Suppressor macrophage treated with lipopolysaccharide for 1 hour (primary cell): ENCODE measurements at places on chromosomes 7 and 10.

DNA sequence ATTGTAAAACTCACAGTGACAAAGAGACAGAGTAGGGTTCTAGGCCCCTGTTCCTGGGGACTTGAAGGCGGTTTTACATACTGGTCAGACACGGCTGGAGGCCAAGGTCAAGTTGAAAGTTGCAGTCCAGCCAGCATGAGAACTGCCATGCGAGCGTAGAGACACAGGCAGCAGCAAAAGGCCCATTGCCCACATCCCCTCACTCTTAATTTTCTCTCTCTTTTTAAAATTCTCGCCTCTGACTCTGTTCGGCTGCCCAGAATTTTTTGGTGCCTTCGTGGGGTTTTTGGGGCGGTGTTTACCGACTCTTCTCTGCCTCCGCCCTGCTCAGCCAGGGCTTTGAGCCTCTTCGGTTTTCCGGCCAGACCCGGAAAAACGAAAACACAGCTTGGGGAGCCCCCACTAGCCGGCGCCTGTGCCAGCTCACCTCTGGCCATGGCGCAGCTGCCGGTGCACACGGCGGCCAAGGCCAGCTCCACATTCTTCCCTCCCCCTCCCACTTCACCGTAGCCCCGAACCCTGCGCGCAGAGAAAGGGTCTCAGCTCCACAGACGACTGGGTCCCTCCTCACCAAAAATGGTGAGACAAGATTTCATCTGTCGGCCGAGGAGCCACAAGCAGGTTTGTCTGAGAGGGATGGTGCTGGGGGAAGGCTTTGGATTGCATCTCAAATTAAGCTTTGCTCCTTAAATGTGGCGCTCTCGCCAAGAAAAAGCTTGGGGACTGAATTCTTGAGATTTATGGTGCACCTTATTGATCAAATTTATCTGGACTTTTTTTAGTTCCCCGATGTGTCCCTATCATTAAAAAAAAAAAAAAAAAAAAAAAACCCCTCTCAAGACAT lies 2.3 kb upstream of the HOXA13 start:
- DNase-seq = no peak

DNA sequence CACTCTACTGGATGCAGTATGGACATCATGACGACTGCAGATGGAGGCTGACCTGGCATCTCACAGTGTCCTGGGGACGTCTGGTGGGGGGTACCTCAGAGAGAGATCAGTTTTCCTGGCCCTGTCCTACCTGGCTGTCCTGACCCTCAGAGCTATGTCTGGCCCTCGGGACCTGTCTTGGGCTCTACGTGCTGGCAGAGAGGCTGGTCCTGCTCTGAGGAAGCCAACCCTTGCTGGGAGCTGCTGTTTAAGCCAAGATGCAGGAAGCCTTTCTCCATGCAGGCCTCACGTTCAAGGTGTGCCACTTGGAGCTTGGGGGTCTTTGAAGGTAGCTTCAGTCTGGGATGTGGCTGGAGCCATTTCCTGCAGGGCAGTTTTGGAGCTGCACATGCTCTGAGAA lies 42.1 kb upstream of the CXCL12 start:
- DNase-seq = no peak

GRCh38 chr10:48519481-48520183 lies 85.2 kb downstream of the ARHGAP22 start:
- no peak for DNase-seq

DNA sequence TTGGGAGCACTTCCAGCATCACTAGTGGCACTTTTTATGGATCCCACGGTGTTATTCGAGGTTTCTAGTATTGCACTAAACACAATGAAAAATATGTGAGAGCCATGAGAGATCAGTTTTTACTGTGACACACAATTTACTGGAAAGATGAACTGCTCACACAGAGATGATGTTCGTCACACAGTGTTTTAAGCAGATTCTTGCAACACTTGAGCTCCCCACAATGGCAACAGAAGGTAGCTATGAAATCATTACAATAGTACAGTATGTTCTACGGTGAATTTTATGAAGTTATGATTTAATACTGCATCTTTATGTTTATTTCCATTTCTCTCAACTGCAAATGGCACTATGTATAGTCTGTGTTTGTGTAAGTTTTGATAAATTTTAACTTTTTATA lies 27.4 kb upstream of the ENTPD1 start:
- DNase-seq = peak; percentile 15

GRCh38 chr7:15916681-15917380 lies 230.3 kb upstream of the MEOX2 start:
- no peak for DNase-seq

- DNase-seq = peak; percentile 96
Measured at GRCh38 chr7:901388-902154, 25.2 kb downstream of the GET4 start.

DNA sequence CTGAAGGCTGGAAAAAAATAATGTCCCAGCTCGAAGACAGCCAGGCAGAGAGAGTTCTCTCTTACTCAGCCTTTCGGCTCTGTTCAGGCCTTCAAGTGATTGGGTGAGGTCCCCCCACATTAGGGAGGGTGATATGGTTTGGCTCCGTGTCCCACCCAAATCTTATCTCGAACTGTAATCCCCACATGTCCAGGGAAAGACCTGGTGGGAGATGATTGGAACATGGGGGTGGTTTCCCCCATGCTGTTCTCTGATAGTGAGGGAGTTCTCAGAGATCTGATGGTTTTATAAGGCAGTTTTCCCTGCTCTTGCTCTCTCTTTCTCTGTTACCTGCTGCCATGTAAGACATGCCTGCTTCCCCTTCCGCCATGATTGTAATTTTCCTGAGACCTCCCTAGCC lies 36.6 kb upstream of the LEP start:
- no peak for DNase-seq

DNA sequence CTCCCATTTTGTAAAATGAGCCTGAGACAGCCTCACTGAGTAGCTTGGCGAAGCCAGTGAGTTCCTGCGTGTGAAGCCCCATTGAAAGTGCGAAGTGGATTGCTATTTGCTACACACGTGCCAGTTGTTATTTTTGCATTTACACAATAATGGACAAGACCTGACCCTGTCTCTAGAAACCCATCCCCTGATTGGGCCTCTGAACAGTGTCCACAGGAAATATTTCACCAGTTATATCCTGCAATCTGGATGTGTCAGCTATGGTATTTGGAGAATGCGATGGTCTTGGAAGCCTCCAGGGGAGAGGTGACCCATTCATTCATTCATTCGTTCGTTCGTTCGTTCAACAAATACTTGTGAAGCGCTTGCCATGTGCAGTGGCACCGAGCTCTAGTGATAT lies 37.1 kb downstream of the COL13A1 start:
- no peak for DNase-seq

DNA sequence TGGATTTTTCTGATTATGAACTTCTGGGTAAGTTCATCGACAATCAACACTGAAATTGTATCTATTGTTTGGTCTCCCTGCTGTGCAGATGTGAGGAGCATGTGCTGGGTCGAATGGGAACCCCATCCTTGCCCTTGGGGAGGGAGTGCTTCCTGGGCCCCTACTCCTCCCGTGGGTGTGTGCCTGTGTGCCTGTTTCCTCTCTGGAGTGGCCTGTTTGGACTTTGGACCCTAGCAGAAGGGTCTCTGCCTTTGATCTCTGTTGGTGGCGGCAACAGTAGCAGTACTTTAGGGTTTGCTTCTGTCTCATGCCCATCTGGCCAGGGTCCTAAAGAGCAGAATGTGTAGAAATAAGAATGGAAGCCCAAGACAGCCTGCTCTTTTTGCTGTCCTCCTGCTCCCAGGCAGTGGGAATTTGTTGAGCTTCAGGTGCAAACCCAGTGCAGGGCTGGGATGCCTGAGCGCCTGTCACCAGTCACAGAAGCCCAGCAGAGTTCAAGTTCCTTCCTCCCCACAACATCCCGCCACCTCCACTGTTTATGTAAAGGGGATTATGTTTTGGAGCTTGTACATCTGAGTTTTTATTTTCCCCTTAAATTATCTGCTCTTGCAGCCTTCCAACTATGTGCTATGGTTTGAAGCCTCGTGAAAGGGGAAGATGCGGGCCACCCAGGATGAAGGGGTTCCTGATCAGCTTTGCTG lies 1.5 kb upstream of the TACR2 start:
- DNase-seq = no peak

DNA sequence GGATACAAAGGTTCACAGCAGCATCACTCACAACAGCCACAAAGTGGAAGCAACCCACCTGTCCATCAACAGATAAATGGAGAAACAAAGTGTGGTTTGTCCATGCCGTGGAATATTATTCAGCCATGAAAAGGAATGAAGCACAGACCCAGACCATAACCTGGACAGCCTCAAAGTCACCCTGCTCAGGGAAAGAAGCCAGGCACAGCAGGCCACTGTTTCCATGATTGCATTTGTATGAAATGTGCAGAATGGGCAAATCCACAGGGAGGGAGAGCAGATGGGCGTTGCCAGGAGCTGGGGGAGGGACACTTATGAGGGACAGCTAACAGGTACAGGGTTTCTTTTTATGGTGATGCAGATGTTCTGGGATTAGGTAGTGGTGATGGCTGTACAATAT lies 30.3 kb downstream of the FOXL3 start:
- no peak for DNase-seq

DNA sequence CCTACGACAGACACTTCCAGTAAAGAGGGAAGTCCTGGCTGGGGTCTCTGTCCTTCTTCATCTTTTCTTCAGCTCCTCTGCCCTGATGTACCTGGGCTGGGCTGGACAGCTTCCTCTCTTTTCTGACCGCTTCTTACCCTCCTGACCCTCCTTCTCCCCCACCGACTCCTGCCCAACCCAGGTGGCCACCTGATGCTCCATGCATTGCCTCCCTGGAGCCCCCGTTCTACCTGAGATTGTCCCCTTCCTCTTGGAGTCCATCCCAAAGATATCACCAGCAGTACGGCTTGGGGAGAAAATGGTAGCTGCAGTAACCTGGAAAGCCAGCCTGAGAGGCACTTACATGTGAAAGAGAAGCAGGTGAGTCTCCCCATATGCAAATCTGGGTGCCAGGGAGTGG lies 566.3 kb downstream of the TCERG1L start:
- no peak for DNase-seq

DNA sequence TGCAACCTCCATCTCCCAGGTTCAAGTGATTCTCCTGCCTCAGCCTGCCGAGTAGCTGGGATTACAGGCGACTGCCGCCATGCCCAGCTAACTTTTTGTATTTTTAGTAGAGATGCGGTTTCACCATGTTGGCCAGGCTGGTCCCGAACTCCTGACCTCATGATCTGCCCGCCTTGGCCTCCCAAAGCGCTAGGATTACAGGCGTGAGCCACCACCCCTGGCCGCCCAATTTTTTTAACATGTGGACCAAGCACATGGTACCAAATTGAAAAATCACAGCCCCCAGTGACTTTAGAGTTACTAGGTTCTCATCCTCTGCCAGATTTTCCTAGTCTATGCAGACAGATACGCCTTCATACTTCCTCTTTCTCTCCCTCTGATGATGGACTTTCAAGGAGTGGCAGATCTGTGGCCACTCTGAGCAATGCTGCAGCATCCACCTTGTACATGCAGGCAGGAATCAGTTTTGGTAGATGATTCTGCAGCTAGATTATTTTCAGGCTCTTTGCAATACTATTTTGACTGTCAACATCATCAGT lies 34.0 kb upstream of the EZH2 start:
- DNase-seq = no peak

GRCh38 chr7:123484199-123484598 lies 50.2 kb downstream of the IQUB start:
- no peak for DNase-seq

DNA sequence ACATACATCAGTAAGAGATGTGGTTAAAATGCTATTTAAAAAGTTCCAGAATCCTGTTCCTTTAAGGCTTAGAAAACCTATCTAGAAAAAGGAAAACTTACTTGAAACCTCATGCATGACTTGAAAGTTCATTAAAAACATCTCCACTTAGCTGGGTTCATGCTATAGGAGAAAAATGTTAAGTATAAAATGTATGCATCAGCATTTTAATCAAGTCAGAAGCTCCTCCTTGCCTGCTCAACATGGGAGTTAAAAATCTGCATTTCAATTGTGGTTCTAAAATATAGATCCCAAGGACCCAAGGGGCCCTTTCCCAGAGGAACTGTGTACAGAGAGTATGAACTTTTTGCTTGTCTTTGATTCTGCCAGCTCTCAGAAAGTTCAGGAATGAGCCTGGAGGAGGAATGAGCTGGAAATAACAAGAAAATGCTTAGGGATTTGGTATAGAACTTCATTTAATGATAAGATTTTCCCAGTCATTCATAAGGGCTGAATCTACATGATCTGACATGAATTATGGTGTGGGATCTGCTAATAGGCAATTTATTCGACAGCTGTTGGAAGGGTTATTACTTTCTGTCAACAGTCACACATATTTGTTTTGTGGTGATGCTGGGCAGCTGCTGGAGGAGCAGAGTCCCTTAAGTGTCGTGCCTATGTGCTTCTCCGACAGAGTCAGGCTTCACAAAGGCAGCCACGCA lies 85.6 kb upstream of the MTPN start:
- DNase-seq = no peak

DNA sequence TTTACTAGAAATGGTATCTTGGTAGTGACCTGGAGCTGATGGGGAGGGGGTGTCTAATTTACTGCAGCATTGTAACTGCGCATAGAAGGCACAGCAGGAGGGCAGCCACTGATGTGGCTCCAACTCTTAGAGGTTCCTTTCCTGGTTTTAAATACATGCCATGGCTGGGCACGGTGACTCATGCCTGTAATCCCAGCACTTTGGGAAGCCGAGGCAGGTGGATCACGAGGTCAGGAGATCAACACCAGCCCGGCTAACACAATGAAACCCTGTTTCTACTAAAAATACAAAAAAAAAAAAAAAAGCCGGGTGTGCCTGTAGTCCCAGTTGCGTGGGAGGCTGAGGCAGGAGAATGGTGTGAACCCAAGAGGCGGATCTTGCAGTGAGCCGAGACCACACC lies 19.2 kb upstream of the SEC61G start:
- no peak for DNase-seq

DNA sequence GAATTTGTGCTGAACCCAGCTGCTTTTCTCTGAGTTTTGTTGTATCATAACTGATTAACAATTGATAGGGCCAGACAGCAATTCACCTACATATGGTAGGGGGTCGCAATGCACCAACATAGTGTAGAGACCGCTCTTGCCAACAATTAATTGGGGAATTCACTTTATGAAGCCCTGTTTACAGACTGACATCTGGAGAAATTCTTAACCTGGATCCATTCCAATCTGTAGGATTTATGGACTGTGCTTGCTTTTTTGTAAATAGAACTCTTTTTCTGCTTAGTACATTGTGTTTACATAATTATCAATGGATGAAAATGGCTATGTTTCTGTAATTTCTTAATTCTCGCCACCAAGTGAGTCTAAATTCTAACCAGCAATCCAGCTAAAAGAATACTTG lies 311.7 kb upstream of the BMPER start:
- DNase-seq = no peak

- no peak for DNase-seq
Measured at GRCh38 chr10:109960682-109961081, 37.4 kb upstream of the XPNPEP1 start.

GRCh38 chr10:71081912-71082311 lies 130.5 kb upstream of the UNC5B start:
- DNase-seq = no peak

DNA sequence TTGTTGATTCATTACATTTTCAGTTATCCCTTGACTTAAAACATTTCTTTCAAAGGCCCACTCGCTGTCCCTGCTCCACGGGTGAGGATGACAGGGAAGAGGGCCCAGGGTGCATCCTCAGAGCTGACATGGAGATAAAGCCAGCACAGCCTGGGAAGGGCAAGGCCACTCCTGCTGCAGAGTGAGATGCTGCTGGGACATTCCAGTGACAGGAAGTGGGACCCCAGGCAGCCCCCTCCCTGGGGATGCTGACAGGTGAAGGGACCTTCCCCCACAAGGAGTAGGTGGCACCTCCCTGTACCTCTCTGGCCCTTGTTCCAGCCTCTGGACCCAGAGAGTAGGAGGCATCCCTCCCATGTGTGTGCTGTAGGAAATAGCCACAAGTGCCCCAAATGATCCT lies 97.8 kb upstream of the DDC start:
- DNase-seq = no peak

GRCh38 chr7:138212314-138212713 lies 136.1 kb downstream of the AKR1D1 start:
- DNase-seq = no peak
